ENCODE measurements at places on chromosomes 6 and 20. TPM values are rescaled to one million over a fixed set of nuclear protein-coding genes. Genes with fewer than 3 reads are reported as not detected.

Gene TTBK1
- 0.06 TPM for total RNA-seq

Gene PLN
- 294 TPM for total RNA-seq

Gene RNF182
- 0.40 TPM for total RNA-seq

Gene MAD2L1BP
- 24.2 TPM for total RNA-seq

Gene ME1
- total RNA-seq, result 25.7 TPM

Gene UBE2V1
- total RNA-seq, result 74.8 TPM

Gene NNAT
- 8.3 TPM for total RNA-seq

Gene AIF1
- total RNA-seq, result 14.1 TPM

Gene BTN1A1
- total RNA-seq, result not detected

Gene PTGIS
- 217 TPM for total RNA-seq

Gene ULBP1
- total RNA-seq, result not detected

Gene TMC2
- not detected for total RNA-seq

Gene TNNC2
- total RNA-seq, result 2.1 TPM

Gene TRIM40
- not detected for total RNA-seq

Gene ARHGAP40
- not detected for total RNA-seq

Data from esophagus muscularis mucosa (tissue), 4 donors.